IPS DF 6.9 (cell line): ENCODE measurements at places on chromosomes 7 and 10.

DNA sequence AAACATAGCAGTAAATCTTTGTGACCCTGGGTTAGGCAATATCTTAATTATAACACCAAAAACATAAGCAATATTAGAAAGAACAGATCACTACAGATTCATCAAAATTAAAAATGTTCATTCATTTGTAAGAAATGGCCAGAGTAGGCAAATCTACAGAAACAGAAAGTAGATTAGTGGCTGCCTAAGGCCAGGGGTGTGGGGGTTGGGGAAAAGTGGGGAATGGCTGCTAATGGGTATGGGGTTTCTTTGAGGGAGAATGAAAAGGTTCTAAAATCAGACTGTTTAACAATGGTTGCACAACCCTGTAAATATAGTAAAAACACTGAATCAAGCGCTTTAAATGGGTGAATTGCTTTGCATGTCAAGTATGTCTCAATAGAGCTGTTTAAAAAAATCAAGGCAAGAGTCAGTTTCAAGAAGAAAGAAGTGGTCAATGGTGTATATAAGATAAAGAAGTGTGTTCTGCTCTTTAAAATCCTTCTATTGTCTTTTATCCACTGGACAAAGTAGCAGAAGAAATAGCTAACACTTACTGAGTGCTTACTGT, 42.6 kb downstream of the CDK6 start:
- no peak for DNase-seq

DNA sequence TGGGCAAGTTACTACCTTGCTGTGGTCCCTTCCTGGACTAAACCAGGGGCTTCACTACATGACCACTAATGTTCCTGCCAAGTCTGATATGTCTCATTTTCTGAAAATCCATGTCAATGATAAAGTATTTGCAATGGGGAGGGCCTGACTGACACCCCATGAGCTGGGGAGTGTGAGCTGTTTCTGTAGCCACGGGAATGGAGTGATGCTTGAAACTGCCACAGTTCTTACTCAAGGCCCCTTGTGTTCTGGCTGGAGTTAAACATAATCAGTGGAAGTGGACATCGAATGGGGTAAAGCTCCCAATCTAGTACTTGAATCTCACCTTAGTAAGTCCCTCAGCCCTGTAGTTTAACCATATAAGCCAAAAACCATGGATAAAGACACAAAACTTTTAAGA, 61.9 kb upstream of the PDLIM1 start:
- no peak for DNase-seq

DNA sequence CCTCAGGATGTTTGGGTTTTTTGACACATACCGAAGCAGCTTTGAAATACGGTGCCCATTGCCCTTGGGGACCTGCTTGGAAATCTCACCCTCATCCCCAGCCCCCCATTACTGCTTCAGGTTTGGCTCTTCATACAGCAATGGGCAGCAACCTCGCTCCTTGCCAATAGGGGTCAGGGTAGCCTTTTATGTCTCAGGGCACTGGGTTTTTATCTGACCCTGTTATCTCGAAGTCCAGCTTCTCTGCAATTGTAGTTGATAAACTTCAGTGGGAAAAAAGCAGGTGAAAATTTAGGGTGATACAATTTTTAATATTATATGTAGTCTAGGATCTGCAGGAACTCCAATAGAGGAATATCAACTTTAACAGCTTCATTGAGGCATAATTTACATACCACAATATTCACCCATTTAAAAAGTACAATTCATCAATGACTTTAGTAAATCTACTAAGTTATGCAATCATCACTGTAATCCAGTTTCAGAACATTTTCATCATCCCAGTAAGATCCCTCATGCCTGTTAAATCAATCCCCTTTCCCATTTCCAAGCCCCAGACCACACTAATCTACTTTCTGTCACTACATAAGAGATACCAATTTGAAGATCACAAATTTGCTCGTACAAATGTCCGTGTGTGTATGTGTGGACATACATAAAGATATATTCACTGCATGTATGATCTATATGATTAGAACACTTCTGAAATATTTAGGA, 386.2 kb downstream of the KCNMA1 start:
- DNase-seq: no peak

- DNase-seq: no peak
Measured at GRCh38 chr7:85341121-85341520, 154.3 kb upstream of the SEMA3D start.

- no peak for DNase-seq
Measured at GRCh38 chr10:119525116-119525515, 17.4 kb downstream of the RGS10 start.

- DNase-seq: peak; percentile 72
Measured at GRCh38 chr7:32518534-32519140, 23.3 kb downstream of the AVL9 start.
